ENCODE measurements at places on chromosomes 12 and 14. TPM values are rescaled to one million over a fixed set of nuclear protein-coding genes. Genes with fewer than 3 reads are reported as not detected.
A peak's percentile ranks its signal among the peaks of the same experiment; 100 is the strongest.

DNA sequence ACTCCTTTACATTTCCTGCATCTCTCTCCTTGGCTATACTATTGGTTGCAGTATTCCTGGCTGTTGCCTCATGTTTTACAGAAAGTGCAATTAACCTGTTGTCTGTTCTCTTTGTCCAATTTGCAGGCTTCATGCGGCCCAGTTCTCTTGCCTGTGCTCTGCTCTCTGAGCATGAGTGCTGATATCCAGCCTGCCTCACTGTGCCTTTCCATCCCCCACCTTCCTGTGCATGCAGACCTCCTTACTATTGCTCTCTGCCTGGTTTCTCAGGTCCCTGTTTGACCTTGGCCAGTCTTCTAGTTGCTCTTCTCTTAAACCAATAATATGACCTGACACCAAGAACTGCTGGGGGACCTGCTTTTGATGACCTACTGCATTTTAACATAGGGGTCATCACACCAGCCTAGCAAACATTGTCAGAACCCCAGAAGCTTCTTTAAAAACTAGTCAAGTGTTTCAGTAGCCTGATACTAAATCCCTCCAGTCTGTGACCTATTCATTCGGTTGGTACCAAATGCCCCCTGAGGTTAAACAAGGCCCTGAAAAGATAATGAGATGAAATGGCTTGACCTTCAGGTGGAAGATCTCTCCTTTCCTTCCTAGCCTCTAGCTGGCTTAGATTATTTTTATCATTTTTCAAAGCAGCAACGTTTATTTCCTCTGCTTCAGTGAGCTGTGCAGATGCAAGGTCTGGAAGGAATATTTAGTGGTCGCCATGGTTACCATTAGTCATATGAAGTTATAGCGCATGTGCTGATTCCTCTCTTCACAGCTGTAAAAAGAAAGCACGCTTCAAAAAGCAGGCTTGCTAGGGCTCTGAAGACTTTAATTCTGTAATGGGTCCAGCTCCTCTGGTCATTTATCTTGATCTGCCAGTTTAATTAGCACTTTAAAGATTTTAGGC is 216.5 kb downstream of the PHLDA1 start:
- H3K36me3 ChIP-seq = no peaks in the 10 kb centered on the region
- no peaks in the 10 kb centered on the region for H3K27me3 ChIP-seq
- H3K4me1 ChIP-seq = no peaks in the 10 kb centered on the region
- DNase-seq = no peak
- no peak overlapping the region for H3K27ac ChIP-seq

DNA sequence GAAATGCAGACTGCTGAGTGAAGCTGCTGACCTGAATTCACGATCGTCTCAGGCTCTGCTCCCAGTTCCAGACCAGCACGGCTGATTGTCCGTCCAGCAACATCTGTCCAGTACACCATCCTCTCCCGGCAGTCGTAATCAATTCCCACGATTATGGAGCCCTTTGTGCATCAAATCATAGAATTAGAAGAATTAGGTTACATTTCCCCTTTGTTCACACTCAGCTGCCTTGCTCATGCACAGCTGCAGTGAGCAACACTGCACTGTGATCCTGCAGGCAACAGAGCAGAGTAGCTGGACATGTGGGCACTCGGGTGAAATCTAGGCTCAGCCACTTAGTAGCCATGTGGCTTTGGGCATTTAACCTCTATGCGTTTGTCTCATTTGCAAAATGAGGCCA is 22.2 kb downstream of the RTRAF start:
- H3K27ac ChIP-seq = no peak overlapping the region
- peaks cover 6% of the 10 kb centered on the region for H3K4me1 ChIP-seq

- no peak for DNase-seq
- H3K27me3 ChIP-seq = no peaks in the 10 kb centered on the region
- H3K4me1 ChIP-seq = no peaks in the 10 kb centered on the region
- no peak overlapping the region for H3K27ac ChIP-seq
These were observed 17.4 kb downstream of the LIMA1 start for GRCh38 chr12:50265770-50266524.

DNA sequence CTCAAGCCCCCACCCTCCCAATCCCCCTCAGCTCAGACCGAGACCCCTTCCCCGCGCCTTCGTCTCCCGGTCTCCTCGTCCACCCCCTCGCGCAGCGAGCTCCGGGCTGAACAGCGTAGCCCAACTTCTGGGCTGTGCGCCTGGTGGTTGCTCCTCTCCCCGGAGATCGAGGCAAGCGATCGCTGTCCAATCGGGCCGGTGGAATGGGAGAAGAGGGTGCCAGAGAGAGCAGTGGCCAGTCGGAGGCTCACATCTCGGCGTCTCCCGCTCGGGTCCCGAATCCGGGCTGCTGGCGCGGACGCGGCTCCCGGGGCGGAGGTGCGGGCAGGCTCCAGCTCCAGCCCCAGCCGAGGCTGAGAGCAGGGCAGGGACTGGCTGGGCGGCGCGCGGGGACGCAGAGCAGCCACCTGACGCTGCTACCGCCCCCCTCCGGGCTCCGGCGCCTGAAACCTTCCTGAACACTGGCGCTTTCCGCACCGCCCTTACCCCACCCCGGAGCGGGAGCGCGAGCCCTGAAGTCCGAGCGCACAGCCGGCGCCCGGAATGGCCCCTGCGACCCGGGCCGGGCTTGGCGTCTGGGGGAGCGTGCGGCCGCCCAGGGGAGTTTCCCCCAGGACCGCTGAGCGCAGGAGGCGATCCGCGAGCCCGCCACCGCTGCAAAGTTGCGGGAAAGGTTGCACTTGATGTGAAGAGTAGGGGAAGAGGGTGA is 508 bp upstream of the KCNH5 start:
- no peak overlapping the region for H3K4me3 ChIP-seq
- no peak overlapping the region for H3K27ac ChIP-seq
- no peaks in the 10 kb centered on the region for H3K36me3 ChIP-seq
- no peak for DNase-seq
- H3K27me3 ChIP-seq = peaks cover 3% of the 10 kb centered on the region

DNA sequence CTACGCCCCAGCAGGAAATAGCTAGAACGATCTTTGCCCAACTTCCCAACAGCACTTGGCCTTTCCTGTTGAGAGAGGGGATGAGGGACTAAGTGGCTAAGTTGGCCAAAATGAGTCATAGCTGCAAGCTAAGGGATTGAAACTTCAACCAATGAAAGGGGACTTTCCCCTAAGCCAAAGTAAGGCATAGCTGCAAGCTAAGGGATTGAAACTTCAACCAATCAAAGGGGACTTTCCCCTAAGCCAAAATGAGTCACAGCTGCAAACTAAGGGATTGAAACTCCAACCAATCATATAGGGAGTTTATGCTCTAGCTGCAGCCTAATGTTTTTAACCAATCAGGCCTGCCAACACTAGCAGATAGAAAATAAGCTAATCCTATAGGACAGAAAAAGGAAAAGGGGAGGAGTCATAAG is 100.5 kb upstream of the SSTR1 start:
- H3K4me3 ChIP-seq = no peak overlapping the region
- no peaks in the 10 kb centered on the region for H3K36me3 ChIP-seq
- H3K27ac ChIP-seq = no peak overlapping the region

DNA sequence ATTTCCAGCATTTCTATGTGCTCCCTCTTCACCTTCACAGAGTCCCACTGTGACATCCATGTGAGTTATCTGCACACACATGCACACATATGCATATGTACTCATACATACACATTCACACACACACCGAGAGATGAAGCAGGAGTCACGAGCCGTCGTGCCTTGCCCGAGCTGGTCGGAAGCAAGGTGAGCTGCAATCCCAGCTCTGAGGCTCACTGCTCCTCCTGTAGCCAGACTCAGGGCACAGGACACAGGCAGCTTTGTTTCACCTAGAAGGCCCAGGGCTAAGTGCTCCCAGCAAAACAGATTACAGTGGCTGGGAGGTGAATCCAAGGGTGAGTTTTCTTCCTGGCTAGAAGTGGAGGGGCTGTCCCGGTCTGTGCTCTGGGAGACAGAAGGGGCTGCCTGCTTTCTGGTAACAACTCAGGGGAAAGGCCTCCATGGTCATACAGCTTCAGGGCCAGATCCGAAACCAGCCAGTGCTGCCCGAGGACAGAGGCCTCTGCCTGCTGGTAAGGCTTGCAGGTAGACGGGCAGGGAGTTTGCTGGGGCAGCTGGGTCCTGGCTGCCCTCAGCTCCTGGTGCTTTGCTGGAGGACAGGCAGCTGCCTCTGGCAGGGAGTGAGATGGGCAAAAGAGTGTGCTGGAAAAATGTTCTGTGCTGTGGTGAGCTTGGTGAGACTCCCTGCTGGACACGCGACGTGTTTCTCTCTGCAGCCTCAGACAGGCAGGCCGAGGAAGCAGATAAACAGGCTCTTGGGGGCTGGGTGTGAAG is 123.7 kb downstream of the CRACR2A start:
- no peak overlapping the region for H3K27ac ChIP-seq
- H3K4me1 ChIP-seq = no peaks in the 10 kb centered on the region
- H3K36me3 ChIP-seq = no peaks in the 10 kb centered on the region
- no peaks in the 10 kb centered on the region for H3K27me3 ChIP-seq
- H3K4me3 ChIP-seq = no peak overlapping the region

DNA sequence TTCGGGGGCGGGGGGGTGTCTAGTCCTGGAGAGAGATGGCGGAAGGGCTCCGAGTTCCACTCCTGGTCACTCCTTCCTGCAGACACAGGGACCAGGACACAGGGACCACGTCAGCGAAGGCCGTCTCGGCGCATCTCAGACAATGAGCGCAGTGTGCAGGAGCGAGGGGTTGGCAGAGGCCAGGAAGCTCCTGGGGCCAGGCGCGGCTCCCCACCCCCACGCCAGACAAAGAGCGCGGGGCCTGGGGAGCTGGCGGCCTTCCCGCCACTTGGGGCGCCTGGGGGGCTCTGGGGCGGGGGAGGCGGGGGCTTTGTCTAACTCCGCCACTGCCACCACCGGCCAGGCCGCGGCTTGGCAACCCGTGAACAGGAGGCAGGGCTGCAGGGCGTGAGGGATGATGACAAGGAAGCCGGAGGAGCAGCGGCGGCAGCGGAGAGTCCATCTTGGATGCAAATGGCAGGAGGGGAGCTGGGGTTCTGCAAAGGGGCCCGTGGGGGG is 2.2 kb downstream of the CDK2AP1 start:
- no peaks in the 10 kb centered on the region for H3K27me3 ChIP-seq
- peaks cover 6% of the 10 kb centered on the region for H3K4me1 ChIP-seq
- no peaks in the 10 kb centered on the region for H3K36me3 ChIP-seq
- H3K27ac ChIP-seq = peak overlapping the region; percentile 60
- peak overlapping the region; percentile 71 for H3K4me3 ChIP-seq

DNA sequence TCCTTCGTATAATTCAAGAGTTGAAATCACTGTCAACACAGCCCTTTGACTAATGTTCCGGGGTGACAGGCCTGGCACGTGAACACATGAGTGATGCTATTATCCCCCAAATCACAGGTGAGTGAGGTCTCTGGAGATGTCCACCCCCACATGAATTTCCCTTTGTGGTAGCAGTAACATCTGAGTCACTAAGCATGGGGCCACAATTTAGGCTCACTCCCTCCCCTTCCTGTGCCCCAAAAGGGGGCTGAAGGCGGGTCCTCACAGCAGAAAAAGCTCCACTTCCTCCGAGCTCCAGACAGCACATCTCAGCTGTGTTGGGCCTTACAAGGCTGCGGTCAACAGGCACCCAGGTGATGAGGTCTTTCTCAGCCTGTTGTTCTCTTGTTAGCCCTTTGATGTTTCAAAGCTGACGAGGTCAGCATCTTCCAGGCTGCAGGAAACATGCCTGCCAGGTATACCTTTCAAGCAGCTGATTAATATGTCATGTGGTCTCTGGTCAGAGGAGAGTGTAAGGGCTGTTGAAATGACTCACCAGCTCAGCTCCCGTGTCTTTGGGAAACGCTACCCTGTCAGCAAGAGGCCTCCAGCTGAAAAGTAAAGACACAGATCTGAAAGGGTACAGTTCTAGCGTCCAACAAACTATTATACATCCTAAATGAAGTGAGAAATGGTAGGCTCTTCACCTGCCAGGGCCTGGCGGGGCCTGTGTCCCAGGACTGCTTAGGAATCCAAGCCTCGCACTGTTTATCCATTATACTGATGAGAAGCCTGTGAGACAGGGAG is 107.3 kb downstream of the ZFP36L1 start:
- no peak overlapping the region for H3K4me3 ChIP-seq
- peaks cover 3% of the 10 kb centered on the region for H3K4me1 ChIP-seq

DNA sequence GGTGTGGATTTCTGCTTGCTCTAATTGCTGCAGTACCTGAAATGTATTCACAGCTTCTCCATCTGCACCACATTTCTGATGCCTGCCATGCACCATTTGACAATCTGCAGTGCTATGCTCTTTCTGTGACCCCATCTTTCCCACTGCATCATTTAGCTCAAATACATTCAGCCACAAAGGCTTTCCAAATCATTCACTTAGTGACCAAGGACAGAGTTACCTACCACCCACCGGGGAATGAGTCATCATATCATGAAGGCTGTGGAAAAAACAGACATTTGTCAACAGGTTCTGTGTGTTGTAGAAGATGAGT is 465.5 kb upstream of the ATP2B1 start:
- no peak overlapping the region for H3K4me3 ChIP-seq
- H3K4me1 ChIP-seq = no peaks in the 10 kb centered on the region
- H3K27me3 ChIP-seq = no peaks in the 10 kb centered on the region
- no peak for DNase-seq
- H3K36me3 ChIP-seq = no peaks in the 10 kb centered on the region

- no peak overlapping the region for H3K4me3 ChIP-seq
- H3K27ac ChIP-seq = no peak overlapping the region
- no peaks in the 10 kb centered on the region for H3K27me3 ChIP-seq
These were observed 35.4 kb downstream of the NOC4L start for GRCh38 chr12:132179431-132180362.

- no peak overlapping the region for H3K4me3 ChIP-seq
- H3K27me3 ChIP-seq = no peaks in the 10 kb centered on the region
- peak overlapping the region; percentile 29 for H3K27ac ChIP-seq
- no peaks in the 10 kb centered on the region for H3K4me1 ChIP-seq
These were observed 12.9 kb upstream of the TUBA1A start for GRCh38 chr12:49201595-49202295.

DNA sequence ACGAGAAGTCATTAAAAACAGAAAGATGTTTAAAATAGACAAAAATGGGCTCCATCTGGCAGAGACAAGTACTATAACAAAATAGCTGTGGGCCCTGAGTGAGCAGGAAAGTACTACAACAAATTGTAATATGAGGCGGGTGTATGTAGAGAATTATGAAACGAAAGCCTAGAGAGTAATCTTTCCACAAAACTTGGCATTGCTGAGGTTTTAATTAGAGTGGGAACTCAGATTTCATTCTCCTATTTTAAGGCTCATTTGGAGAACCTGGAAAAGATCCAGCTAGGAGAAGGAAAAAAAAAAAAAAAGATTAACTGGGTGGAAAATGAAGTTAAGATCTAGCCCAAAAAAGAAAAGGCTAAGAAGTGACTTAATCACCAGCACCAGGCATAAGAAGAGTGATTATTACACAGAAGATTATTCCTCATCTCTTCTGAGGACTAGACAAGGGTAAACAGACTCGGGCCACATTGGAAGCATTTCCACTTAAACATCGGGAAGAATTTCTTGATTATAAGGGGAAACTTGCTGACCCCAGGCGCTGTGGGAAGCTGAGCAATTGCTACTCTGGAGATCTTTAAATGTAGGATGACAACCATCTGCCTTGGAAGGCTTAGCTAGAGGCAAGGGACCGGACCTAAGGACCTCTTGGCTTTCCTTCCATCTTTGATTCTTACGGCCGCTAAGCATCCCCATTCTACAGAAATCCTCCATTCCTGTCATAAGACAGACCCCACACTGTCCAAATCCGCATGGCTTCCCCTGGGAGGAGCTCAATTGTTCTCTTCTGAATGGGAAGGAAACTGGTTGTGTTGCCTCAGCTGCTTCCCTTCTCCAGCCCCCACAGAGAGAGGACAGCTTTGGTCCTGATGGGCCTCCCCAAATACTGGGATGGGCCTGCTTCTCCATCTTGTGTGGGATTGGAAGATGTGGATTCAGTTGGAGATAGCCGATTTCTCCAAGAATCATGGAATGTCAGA is 40.6 kb downstream of the IGF1 start:
- H3K27me3 ChIP-seq = no peaks in the 10 kb centered on the region
- no peaks in the 10 kb centered on the region for H3K36me3 ChIP-seq
- no peak overlapping the region for H3K4me3 ChIP-seq

The KRT85 gene
- total RNA-seq = not detected

The PIWIL1 gene
- not detected for total RNA-seq

The MMP17 gene
- 0.58 TPM for total RNA-seq
